D341Med (cell line): ENCODE measurements at places on chromosomes 5 and 9.

- no peak for DNase-seq
Measured at GRCh38 chr5:39691993-39692392, 267.2 kb upstream of the DAB2 start.

DNA sequence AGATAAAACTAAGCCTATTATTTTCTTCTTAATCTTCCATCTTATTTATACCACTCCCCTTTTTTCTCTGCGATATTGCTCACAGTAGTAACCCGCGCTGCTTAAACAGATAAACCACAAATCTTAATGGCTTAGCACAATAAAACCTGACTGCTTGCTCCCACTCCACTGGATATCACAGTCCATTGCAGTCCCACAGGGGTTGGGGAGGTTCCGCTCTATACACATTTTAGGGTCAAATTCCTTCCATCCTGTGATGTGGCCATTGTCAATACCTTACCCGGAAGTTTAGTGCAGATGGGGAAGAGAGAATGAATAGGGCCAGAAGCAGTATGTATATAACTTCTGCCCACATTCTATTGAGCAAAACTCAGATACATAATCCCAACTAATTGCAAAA lies 193.7 kb downstream of the RAB3C start:
- DNase-seq: no peak

DNA sequence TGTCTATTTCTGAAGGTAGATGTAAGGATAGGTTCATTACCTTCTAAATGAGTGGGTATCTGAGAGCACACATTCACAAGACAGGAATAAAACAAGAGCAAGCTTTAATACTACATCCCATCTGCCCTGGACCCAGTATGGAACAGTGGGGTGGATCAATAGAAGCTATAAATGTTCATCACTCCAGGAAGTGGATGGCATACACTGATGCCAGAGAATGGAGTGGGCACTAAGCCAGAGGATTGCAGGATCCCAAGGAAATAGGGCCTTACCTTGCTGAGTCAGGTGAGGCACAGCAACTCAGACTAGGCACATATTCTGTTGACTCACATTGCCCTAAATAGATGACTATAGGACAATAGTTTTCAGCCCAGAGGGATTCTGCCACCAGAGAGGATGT lies 21.3 kb upstream of the COX7C start:
- DNase-seq: no peak

DNA sequence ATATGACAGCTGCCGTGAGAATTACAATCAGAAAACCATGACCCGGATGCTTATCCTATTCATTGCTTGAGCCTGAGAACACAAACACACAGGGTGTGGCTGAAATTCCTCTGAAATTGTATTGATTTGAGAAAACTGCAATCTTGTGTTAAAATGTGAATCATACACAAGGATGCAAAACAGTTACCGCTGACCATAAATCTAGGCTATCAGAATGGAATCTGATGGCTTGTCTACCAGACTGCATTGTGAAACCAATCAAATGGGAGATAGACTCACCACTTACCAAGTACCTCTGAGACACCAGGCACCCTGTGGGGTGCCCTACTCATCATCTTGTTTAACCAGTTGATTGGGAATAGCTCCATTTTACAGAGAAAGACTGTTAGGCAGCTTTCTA lies 188.7 kb upstream of the MSX2 start:
- no peak for DNase-seq

- DNase-seq: no peak
Measured at GRCh38 chr5:83567741-83568140, 96.2 kb downstream of the VCAN start.

- no peak for DNase-seq
Measured at GRCh38 chr5:103600086-103600485, 37.5 kb upstream of the NUDT12 start.

- no peak for DNase-seq
Measured at GRCh38 chr5:12080761-12081160, 176.5 kb upstream of the CTNND2 start.

GRCh38 chr9:116585896-116586295 lies 101.2 kb upstream of the TRIM32 start:
- no peak for DNase-seq

- DNase-seq: no peak
Measured at GRCh38 chr5:66329078-66329477, 185.0 kb downstream of the SREK1 start.

- DNase-seq: no peak
Measured at GRCh38 chr9:96818533-96818932, 35.8 kb downstream of the ZNF782 start.

DNA sequence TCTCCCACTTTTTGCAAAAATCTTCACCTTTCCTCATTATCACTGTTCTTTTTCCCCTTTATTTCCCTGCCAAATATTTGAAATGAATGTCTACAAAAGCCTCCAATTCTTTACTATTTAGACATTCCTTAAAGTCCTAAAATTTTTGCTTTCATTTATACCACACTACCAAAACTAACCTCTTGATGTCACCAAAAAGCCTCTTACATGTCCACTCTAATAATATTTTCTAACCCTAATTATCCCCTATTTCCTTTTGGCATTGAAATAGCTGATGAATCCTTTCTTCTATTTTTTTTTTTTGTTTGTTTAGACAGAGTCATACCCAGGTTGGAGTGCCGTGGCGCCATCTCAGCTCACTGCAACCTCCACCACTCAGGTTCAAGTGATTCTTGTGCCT lies 32.3 kb upstream of the NRG2 start:
- no peak for DNase-seq

- DNase-seq: no peak
Measured at GRCh38 chr5:97364731-97365130, 181.7 kb upstream of the RIOK2 start.

DNA sequence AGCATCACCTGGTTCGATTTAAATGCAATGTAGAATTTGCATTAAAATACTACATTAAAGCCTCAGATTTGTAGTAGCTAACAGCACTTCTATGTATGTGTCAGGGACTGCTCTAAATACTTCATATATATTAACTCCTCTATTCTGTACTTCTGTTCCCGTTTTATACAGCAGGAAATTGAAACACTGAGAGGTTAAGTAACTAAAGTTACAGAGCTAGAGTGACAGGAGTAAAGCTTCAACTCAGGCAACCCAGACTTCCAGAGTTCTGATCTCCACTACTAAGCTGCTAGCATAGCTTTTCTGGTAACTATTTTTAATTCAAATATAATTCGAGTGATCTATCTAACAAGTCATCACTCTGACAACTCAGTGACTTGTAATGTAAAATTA lies 619 bp upstream of the APC start:
- DNase-seq: no peak

DNA sequence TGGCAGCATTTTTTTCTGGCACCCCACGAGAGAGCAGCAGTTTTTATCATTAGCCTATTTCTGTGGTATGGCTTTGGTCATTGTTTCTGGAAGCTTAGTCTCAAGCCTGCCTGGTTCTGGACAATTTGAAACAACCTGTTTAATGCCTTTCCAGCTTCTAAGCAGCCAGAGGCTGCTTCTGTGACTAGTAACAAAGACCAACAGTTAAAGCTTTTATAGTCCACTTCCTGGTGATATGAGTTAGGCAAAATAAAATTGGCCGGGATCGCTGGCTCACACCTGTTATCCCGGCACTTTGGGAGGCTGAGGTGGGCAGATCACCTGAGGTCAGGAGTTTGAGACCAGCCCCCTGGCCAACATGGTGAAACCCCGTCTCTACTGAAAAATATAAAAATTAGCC lies 24.0 kb downstream of the LYRM7 start:
- DNase-seq: no peak

DNA sequence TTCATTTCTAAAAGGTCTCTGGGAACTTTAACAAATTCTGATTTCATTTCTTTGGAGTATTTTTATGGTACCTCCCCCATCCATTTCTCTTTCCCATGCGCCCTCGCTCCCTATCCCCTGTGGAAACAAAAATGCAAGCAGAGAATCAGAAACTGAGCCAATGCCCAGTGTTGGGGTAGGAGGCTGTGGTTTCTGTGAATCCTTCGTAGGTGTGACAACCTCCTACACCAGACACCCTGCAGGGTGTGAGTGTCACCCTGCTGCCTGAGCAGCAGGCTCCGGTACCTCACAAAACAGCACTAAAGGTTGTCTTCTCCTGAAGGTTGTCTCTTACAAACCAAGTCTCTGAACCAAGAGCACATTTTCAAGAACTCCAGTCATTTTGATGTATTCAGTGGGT lies 103.8 kb upstream of the CTSL start:
- DNase-seq: no peak

DNA sequence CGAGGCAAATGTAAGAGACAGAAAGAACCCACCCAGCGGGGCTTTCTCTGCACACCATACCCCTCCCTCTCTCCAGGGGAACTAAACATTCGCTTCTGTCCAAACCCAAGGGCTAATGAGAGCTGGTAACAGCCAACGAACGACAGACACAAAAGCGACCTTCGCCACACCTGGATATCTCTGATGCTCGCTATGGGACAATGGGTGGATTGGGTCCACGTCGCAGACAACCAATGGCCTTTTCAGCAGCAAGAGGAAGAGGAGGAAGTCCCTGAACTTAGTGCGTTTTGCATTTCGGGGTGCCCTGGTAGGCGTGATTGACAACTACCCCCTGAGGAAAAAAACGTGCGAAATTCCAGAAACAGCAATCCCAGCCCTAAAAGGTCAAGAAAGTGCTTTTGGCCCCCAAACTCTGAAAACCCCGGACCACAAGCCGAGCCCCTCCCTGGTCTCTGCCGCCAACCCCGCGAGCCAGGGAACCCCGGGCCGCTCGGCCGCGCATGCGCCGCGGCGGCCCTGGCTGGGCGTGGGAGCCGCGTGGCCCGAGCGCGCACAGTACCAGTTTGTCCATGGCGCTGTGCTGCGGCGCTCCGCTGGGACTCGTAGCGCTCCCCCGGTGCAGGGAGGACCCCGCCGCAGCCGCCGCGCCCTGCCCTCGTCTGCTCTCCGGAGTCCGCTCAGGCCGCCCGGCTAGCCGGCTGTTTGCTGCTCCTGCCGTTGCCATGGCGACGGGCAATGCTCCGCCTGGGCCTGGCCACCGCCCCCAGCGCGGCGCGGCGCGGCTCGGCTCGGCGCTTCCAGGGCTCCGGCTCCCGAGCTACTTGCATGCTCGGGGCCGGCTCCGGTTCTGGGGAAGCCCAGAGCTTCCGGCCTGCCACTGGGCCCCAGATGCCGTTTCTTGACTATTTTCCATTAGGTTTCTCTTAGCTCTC lies 66.9 kb upstream of the DNAH5 start:
- DNase-seq: peak; percentile 96

DNA sequence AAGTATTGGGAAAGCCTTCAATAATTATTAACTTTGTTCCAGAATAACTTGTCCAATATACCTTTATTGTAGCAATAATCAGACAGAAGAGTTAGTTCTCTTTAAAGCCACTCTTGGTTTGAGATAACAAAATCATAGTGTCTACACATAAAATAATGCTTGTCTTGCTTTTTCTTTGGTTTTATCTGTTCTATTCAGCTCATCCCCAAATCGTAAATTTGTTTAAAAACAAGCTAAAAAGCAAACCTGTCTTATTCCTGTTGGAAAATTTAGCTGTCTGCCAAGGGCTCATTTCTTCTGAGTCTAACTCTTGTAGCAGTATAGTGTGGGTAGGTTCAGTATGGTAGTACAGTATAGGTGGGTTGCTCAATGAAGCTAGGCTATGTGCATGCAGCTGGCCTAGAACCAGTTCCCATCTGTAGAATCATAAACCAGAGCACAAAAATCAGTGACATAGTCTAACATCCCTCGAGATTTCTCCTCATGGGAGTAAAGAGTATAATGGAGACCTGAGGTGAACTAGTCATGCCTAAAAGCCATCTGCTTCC lies 17.9 kb upstream of the APBA1 start:
- DNase-seq: no peak

DNA sequence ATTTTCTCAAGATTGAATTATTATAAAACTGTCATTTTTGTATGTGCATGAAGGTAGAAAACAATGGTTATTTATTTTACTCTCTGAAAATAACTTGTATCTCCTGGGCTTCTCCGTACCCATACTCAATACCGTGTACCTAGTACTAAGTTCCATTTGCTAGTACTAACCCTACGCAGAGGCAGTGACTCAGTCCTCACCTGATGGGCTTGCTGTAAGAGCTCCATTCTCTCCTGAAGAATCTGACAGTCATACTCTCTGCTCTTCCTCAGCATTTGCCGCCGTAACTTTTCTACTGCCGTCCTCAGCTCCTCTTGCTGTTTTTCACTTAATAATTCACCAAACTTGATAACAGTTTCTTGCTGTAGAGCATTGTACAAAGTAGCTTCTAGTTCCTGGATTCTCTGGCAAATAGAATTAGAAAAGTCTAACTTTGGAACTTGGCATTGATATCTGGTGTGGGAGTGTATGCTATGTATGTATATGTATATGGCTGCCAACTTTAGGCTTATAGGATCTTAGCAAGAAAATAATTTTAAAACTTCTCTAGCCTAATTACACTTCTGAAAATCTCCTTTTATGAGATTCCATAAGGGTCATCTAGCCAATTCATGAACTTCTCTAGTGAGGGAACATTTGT lies 108.0 kb upstream of the DPYSL3 start:
- DNase-seq: no peak

- no peak for DNase-seq
Measured at GRCh38 chr9:90180381-90180780, 462.2 kb downstream of the DIRAS2 start.

- no peak for DNase-seq
Measured at GRCh38 chr5:56048124-56048523, 53.4 kb upstream of the IL6ST start.

DNA sequence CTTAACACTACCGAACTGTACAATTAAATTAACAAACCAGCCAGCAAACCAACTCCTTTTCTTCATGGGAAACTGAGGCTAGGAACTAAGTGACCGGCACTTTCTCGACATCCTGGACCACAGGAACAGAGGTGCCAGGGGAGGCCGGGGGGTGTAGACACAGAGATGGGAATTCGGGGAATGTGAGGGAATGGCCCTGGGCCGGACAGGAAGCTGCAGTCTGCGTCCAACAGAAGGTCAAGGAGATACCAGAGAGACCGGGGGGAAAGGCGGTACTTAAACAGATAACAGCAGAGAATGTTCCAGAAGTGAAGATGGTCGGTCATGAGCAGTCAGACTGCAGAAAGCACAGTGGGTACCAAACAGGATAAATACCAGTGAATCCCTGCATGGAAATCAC lies 40.3 kb downstream of the DBH start:
- no peak for DNase-seq

DNA sequence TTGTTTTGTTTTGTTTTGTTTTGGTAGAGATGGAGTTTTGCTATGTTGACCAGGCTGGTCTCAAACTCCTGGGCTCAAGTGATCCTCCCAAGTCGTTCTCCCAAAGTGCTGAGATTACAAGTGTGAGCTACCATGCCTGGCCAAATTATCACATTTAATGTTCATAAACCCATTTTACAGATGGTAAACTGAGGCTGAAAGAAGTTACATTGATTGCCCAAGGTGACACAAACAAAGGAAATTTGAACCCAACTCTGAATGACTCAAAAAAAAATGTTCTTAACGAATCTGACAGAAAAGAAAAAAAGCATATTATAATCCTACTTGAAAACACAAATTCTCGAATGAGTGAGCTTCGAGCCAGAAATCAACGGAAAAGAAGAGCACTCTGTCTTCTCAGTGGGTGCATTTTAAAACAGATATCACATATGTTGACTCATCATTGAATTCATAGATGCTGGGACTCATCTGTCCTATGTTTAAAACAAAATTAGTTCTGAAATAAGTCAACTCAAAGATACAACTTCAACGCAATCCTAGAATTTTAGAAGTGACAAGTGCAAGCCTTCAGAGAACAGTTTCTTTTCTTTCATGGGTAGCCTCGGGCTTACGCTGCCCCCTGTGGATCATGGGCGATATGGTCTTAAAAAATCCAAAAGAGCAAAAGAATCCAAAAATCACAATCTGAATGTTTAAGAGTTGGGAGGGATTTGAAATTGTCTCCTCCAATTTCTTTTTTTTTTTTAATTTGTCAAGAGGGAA lies 28.4 kb downstream of the TIMD4 start:
- DNase-seq: peak; percentile 36
